Stimulated activated CD8-positive, alpha-beta memory T cell treated with anti-CD3 and anti-CD28 coated beads, Interleukin-4, amount 100 ng/mL, for 4 hours (primary cell): ENCODE measurements at places on chromosomes 11 and 22.

DNA sequence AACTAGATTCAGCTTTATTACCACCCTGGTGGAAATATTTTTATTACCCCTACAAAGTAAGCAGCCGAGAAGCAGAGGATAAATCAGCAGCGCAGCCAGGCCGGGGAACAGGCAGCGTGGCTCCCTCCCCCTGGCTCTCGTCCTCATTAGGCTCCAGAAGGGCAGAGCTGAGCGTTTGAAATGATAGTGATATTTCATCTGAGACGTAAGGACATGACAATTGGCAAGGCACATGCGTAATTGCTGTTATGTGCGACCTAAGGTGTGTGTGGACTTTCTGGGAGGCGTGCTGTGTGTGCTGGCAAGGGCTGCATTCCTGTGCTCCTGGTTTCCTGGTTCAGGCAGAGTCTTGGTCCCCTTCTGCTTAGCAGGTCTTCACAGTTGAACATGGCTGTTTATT, 247.8 kb downstream of the TBC1D22A start:
- DNase-seq: no peak

- DNase-seq: no peak
Measured at GRCh38 chr11:875769-876301, 33.2 kb downstream of the TSPAN4 start.

- DNase-seq: no peak
Measured at GRCh38 chr11:73270855-73271477, 1.2 kb upstream of the P2RY6 start.

DNA sequence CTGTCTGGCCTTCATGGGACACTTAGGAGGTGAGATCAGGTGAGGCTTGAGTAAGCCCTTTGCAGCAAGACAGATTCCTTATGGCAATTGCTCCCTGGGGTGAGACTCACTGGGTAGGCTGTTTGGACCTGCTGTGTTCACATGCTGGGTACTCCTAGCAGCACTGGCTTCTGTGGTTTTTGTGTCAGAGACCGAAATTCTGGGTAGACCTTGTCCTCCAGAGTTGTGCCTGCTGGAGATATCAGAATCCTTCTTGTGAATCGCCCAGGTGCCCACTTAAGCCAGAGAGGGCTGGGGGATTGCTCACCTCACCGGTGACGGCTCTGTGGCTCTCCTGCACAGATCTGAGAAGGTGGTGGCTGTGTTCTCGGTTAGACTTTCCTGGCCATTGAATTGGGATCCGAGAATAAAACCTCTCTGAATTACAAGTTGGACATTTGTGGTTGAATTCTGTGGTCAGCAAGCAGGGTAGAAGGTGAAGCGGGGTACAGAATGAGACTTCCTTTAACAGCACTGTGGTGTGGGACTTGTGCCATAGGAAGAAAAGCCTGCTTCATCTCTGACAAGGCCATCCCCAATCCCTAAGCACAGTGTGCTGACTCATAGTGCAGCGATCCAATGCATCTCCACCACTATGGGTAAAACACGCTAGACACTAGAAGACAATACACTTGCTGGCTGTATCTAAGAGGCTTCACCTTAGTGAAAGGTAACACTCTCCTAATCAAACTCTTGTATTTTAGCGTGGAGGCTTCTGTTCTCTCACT, 52.5 kb upstream of the TTC12 start:
- DNase-seq: no peak

GRCh38 chr22:48823941-48824340, 1003.7 kb downstream of the BRD1 start:
- DNase-seq: no peak

- no peak for DNase-seq
Measured at GRCh38 chr11:23836981-23837380, 659.9 kb upstream of the LUZP2 start.

GRCh38 chr22:26711205-26711963, 54.0 kb downstream of the MIAT start:
- DNase-seq: no peak

DNA sequence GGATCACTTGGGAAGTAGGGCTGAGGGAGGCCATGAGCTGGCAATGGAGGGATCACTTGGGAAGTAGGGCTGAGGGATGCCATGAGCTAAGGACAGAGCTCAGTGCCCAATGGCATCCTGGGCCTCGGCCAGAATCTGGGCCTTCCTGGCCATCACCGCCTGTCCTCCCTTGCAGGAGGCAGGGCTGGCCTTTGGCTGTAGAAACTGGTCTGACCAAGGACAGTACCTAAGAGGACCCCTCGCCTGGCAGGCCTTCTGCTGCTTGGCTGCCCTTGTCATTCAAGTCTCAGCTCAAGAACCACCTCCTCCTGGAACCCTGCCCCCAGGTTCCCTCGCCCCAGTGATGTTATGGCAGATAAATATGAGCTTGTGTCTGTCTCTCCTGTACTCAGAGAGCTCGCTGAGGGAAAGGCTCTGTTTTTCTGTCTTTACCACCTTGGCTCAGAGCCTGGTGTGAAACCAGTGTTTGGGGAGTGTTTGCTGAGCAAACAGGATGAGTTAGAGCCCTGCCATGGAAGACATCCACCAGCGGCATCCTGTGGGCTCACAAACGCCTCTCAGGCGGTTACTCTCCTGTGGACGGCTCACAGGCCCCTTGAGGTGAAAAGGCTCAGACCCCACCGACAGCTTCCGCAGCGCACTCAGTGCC, 19.3 kb upstream of the RASL10A start:
- no peak for DNase-seq

GRCh38 chr11:46369458-46370152, 11.9 kb upstream of the MDK start:
- DNase-seq: no peak

DNA sequence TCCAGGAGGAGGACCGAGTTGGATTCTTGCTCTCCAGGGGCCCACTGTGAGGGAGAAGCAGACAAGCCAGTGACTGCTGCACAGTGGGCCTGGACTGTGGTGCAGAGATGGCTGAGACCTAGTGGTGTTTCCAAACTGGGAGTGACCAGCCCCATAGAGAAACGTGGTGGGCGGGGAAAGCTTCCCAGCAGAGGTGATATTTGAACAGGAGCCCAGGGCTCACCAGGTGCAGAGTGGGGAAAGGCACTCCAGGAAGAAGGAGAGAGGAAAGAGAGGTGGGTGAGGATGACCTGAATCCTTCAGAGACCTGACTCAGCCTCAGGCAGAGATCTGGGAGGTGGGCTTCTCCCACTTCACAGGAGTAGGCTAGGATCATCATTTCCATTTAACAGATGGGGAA, 52.1 kb upstream of the RASD2 start:
- no peak for DNase-seq

- DNase-seq: no peak
Measured at GRCh38 chr22:37331856-37332536, 49.7 kb downstream of the CYTH4 start.

DNA sequence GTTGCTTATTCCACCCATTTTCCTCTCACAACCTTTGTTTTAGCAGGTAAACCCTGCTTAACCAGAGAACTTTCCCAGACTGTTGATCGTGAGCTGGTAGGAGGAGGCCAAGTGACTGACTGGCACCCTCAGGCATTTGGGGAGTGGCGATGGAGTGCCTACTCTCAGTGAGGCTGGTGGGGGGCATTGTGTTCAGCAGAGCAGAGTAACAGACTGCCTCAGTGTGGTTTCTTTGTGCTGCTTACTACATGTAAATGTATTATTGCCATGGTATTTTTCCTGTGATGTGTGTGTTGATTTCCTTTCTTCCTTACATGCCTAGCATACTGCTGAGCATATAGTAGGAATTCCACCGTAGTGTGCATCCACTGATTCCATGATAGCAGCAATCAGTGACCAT, 2.6 kb downstream of the MARK2 start:
- no peak for DNase-seq

DNA sequence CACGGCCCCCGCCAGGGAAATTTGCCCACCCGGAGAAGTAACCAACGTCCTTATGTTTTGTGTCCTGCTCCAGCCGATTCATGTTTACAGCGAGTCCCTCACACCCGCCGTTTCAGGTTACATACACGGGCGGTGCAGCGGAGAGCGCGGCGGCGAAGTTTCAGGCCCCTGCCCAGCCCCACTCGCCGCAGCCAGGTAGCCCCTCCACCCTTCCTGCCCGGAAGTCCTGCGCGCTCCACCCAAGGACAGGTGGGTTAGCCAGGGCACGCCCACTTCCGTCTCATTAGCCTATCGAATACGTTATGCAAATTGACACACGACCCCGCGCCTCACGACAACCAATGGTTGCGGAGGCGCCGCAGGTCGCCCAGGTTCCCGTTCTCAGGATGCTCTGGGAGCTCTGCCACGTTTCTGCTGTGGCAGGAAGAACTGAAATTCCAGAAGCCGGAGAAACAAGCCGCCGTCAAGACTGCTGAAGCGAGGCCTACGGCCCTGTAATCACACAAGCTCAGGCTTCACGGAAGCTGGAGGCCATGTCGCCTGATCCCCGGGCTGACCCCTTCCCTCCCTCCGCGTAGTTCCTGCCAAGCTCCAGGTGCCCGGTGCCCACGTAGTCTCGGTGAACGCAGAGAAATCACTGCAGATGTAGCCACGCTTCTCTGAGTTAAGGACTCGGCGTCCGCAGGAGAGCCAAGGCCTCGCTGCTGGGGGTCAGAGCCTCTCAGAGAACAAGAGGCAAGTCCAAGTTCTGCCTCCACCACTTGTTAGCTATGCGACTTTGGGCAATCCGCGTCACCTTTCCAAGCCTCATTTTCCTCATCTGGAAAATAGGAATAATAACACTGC, 22.4 kb upstream of the MYH9 start:
- peak; percentile 33 for DNase-seq

GRCh38 chr22:49660321-49660720, 167.4 kb downstream of the BRD1 start:
- no peak for DNase-seq

DNA sequence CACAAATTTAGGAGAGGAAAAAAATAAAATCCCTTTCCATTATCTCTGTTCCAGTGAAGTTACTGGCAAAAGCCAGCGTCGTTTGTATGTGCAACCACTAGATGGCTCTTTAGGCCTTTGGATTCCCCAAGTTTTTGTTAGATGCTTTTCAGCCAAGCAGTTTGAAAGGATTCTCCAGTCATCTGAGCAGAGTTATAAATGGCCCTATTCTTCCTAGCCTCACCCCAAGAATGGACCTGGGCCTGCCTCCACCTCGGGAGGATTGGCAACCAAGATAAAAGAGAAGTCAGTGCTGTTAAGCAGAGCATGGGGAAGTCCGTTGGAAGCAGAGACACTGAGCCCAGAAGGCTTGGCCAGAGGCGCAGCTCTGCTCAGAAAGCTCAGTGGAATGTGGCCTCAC, 15.4 kb downstream of the FAM181B start:
- DNase-seq: no peak

GRCh38 chr22:25362883-25363240, 143.4 kb downstream of the CRYBB2 start:
- no peak for DNase-seq

DNA sequence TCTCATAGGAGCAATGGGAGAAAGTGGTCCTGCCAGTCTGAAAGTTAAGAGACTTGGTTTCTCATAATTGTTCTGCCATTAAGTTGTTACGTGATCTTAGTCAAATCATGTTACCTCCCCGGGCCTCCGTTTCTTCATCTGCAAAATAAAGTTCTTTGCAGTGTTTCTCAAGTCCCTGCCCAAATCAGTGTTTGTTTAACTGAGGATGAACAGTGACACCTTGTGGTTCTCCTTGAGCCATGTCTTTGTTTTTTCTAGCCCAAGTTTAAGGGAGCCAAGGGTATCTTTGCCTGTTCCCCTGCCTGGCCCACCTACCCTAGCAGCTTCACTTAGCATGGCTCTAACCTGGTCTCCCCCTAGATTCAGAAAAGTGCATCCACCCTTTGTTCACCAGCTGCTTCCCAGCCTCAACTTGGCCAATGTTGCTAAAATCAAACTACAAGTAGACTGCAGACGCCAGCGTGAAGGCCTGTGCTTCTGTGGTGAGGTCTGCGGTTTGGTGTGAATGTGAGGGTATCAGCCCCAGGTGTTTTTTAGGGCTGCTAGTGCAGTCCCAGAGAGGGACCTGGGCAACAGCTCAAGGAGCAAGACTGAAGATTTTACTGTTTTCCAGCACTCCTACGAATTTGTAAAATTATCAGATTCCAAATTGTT, 35.5 kb downstream of the FZD4 start:
- DNase-seq: no peak

DNA sequence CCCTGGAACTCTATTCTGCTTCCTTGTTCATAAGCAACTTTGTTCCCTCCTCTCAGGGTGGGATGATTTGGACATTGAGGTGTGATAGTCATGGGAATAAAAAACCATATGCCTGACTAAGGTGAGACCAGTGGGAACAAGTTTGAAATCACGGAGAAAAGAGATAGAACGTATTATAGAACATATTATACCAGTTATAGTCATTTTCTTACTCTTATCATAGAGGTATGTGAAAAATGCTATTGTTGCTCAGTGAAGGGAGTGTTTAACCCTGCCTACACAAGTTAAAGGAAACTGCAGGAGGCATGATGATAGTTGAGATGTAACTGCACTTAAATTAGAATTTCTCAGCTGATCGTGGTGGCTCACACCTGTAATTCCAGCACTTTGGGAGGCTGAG, 15.5 kb downstream of the OR6Q1 start:
- DNase-seq: no peak

- DNase-seq: no peak
Measured at GRCh38 chr11:9459667-9460321, 1.0 kb upstream of the ZNF143 start.

DNA sequence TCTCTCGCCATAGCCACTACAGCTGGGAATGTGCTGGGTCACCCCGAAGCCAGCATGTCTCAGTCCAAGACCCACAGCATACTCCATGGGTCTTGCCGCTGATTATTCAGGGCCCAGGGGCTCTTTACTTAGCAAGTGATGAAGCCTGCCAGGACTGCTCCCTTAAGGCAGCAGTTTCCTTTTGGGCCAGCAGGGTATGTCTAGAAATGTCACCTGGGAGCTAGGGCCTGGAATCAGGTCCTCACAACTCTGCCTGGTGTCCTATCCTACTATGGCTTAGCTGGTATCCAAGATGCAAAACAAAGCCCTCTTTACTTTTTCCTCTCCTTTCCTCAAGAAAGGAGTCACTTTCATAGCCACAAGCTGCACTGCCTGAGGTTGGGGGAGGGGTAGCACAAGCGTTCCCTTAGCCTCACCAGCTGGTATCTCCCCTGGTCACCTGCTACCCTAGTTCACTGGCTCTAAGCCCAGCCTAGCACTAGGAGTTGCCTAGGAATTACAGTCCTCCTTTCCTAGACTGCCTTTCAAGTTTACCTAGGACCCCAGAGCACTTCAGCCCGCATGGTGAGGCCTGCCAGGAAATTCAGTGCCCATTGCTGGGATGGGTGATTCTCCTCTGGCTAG, 22.6 kb upstream of the NCR3LG1 start:
- DNase-seq: no peak
